GM13976 (cell line): ENCODE measurements at places on chromosomes 7 and 10.

- DNase-seq = no peak
Measured at GRCh38 chr7:122380992-122381391, 76.4 kb upstream of the FEZF1 start.

DNA sequence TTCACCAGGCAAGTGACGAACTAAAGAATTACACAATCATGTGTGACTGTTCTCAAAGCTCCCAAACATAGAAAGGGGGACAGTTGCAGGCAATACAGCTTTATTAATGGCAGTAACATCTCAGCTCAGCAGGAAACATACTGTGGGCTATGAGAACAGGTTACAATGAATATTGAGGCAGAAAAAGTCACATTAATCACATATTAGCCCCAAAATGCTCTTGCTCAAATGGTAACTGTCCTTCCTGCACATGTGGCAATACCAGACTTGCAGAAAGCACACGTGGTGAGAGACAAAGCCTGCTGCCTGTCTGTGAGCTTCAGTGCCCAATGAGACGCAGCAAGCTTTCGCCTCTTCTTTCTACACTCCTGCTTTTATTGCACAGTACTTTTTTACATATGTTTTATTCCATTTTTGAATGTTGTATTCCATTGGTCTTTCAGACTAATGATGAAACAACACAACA is 104.9 kb upstream of the ACBD5 start:
- no peak for DNase-seq

- DNase-seq = no peak
Measured at GRCh38 chr10:329361-330099, 194.3 kb downstream of the ZMYND11 start.

- no peak for DNase-seq
Measured at GRCh38 chr10:76555067-76555670, 1082.4 kb downstream of the KCNMA1 start.

GRCh38 chr10:37844644-37845043 is 12.8 kb downstream of the ZNF248 start:
- DNase-seq = no peak

DNA sequence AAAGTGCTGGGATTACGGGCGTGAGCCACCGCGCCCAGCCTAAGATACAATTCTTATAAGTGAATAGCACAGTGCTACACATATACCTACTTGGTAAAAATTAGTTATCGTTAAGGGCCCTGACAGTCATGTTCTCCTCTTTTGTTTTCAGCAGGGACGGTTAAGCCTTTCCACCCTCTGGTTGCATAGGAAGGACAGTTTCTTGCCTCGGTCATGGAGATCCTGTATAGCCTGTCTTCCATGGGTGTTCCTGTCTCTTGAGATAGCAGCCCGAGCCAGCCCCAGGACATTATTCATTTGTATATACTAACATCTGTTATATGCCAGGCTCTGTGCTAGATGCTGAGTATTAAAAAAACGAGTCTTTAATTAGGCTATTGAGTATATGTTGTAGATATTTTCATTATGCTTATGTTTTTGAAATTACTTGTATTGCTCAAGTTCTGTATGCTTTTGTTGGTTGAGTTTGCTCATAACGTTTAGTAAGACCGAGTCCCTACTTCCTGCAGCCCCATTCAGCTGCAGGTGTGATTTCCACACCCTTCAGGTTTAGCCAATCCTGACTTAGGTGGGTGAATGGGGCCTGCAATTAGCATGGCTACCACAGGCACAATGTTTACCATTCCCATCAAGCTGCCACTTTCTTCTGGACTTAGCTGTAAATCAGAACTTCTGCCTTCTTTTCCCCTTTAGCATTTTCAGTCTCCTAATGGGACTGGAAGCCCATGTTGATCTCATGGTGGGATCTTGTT is 24.8 kb downstream of the CCSER2 start:
- DNase-seq = no peak

DNA sequence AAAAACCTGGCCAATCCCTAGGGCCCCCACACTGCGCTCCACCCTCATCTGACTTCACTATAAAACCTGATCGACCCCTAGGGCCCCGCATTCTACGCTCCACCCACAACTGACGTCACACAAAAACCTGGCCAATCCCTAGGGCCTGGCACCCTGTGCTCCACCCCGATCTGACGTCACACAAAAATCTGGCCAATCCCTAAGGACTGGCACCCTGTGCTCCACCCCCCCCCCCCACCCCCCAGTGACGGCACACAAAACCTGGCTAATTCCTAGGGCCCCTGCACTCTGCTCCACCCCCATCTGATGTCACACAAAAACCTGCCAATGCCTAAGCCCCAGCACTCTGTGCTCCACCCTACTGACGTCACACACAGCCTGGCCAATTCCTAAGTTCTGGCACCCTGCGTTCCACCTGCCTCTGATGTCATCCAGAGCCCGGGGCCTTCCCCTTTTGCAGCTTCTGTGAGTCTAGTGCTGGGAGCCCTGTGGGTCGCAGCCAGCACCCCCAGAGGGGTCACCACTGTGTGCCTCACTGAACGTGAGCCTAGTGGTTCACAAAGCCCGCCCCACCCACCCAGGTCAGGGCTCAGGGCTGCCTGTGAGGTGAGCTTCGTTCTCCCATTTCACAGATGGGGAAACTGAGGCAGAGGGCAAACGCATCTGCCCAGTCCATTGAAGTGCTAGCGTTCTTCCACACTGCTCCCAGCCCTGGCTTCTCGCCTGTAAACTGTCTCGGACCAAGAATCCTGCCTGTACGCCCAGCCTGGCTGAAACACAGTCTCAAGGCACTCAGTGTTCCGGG is 40.6 kb downstream of the MICALL2 start:
- DNase-seq = no peak

DNA sequence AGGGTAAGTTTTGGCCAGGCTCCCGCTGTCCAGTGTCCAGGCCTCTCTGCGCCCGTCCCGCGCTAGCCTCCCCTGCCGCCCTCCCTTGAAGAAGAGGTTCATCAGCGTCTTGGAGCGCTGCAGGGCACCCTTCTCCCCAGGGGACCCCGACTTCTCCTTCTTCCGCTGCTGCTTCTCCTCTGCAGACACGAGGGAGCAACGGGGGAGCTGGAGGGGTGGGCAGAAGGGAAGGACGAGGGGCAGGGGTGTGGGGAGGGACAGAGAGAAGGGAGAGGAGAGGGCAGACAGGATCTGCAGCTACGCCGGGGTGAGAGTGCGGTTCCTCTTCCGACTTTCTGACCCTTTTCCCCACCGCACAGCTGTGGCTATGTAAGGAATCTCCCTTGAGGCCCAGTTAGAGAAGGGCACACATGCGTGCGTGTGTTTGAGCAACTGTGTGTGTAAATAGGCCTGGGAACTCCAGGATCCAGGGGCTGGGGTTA is 12.8 kb downstream of the PDZD7 start:
- no peak for DNase-seq

DNA sequence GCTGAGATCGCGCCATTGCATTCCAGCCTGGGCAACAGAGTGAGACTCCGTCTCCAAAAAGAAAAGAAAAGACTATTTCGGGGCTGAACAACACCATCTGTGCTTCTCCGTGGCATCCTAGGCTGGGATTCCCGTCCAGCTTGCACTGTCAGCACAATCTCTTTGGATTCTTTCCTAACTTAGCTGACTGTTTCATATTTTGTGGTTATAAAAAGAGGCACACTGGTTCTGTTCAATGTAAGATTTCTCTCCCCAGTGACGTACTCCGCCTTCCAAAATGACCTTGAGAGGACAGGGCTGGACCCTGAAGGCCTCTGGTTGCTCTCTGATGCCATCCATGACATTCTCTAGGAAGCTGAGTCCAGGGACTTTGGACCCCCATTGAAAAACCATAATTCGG is 8.8 kb downstream of the ZNHIT1 start:
- DNase-seq = no peak
